GM04504 (cell line): ENCODE measurements at places on chromosomes 3 and 15.

DNA sequence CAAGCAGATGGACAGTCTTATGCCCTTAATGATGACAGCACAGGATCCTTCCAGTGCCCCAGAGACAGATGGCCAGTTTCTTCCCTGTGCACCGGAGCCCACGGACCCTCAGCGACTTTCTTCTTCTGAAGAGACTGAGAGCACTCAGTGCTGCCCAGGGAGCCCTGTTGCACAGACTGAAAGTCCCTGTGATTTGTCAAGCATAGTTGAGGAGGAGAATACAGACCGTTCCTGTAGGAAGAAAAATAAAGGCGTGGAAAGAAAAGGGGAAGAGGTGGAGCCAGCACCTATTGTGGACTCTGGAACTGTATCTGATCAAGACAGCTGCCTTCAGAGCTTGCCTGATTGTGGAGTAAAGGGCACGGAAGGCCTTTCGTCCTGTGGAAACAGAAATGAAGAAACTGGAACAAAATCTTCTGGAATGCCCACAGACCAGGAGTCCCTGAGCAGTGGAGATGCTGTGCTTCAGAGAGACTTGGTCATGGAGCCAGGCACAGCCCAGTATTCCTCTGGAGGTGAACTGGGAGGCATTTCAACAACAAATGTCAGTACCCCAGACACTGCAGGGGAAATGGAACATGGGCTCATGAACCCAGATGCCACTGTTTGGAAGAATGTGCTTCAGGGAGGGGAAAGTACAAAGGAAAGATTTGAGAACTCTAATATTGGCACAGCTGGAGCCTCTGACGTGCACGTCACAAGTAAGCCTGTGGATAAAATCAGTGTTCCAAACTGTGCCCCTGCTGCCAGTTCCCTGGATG, 198.7 kb downstream of the AKAP13 start:
- no peak for DNase-seq

GRCh38 chr3:52218026-52218425, 7.4 kb downstream of the TLR9 start:
- DNase-seq: no peak

DNA sequence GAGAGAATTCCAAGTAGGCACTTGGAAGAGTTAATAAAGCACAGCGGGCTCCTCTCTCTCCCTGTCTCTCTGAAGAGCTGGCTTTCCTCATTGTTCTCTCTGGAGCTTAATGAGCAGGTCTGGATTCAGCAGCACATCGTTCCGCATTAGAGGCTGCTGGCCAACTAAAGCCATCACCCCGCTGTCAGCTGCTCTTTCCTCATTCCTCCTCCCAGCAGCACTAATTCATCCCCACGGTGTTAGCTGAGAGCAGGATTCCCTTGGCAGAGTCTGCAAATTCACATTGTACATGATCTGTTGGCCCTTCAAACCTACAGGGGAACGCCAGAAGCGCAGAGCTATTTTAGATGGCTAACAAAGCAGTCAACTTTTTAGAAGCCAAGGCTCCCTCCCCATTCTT, 44.2 kb downstream of the SGO1 start:
- DNase-seq: no peak

DNA sequence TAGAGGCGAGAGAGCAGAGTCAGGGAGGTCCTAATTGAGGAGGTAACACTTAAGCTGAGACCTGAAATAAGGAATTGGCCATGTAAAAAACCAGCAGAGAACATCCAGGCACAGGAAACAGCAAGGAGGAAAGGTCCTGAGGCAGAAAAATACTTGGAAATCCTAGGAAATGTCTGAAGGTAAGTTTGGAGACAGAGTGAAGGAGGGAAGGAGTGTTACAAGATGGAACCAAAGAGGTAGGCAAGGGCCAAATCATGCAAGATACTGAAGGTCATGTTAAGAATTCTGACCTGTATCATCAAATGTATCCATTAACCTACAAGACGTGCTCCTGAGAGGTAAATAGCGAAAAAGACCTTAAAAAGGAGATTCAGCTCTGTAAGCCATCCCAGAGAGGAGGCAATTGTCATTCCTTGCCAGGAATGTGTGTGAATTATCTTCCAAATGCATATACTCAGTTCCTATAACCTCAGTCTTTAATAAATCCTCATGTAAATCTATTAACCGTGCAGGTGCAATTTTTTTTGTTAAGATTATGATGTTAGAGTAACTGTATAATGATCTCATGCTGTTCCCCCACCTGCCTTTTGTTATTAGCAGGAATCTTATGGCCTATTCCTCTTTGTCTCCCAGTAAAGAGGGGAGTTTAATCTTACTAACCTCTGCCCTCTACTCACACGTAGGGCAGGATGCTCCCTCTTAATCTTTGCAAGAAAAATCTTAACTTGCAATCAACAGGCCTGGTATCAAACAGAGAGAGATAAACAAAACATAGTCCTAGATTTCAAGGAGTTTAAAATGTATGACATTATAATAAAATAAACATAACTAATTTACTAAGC, 166.9 kb downstream of the ULK4 start:
- DNase-seq: no peak

GRCh38 chr3:14822670-14823390, 4.1 kb downstream of the FGD5 start:
- DNase-seq: no peak

DNA sequence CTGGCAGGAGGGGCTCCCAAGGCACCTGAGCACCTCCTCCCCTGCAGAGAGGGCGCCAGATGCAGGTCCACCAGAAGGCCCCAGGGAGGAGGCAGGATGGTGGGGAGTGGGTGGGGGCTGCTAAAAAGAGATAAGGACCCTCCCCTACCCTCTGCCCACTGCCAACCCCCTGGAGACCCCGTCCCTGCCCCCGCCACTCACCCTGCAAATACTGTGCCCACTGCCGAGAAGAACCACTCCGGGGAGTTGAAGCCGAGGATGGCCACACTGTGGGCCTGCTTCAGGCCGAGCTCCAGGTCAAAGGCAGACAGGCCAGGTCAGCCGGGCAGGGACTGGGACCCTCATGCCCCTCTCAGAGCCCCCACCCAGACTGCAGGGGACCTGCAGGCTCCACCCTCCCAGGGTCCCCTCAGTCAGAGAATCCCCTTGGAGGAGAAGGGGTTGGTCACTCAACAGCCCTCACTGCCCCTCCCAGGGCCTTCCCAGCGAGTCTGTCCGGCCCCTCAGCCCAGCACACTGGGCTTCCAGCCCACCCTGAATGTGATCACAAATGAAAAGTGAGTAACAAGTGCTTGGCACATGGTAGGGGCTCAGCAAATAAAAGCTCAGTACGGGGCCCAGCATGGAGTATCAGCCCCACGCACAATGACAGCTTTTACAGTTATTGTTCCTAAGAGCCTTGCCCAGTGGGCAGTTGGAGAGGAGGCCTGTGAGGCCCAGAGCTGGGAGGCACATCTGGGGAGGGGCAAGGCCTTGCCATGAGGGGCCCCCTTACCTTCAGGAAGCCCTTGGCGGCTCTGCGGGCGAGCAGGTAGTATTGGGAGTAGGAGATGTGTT, 40.4 kb downstream of the ACSBG1 start:
- DNase-seq: no peak
